Tibial nerve (tissue), 4 donors: ENCODE measurements at places on chromosomes 5 and 9.

DNA sequence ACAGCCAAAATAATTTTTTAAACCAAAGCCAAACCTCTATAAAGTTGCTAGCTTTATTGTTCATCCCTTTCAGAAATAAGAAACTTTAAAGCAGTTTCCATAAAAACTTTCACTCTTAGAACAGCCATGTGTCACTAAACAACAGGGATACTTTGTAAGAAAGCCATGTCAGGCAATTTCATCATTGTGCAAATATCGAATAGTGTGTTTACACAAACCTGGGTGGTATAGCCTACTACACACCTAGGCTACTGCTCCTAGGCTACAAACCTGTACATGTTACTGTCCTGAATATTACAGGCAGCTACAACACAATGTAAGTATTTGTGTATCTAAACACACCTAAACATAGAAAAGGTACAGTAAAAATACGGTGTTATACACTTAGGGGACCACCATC is 59.9 kb downstream of the TLE1 start:
- no peak for DNase-seq

GRCh38 chr9:94677929-94678328 is 38.6 kb upstream of the FBP1 start:
- DNase-seq, result no peak

DNA sequence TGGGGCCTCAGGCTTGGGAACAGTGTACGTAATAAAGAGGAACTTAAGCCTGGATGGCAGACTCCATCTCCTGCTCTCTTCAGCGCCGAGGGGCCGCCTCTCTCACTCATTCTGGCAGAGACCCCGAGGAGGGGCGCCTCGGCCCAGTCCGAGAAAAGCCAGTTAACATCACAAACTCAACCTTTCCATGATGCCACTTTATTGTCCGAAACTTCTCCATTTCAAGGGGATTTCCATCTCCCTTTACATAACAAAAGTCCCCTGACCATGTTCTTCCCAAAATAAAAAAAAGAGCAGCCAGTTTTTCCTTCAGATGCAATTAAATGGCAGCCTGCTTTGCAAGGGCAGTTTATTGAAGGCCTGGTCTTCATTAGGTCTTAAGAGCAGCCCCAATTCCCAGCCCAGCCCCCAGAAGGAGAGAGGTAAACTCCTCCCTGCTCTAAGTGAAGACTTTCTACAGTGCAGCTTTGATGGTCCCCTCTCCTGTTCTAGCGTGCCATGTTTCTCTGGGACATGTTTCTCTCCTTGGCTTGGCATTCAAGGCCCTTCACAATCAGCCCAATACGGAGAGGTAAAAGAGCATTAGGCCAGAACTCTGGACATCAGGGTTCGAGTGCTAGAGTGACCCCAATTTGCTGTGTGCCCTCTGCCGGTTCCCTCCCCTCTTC is 19.5 kb upstream of the RAB14 start:
- no peak for DNase-seq

DNA sequence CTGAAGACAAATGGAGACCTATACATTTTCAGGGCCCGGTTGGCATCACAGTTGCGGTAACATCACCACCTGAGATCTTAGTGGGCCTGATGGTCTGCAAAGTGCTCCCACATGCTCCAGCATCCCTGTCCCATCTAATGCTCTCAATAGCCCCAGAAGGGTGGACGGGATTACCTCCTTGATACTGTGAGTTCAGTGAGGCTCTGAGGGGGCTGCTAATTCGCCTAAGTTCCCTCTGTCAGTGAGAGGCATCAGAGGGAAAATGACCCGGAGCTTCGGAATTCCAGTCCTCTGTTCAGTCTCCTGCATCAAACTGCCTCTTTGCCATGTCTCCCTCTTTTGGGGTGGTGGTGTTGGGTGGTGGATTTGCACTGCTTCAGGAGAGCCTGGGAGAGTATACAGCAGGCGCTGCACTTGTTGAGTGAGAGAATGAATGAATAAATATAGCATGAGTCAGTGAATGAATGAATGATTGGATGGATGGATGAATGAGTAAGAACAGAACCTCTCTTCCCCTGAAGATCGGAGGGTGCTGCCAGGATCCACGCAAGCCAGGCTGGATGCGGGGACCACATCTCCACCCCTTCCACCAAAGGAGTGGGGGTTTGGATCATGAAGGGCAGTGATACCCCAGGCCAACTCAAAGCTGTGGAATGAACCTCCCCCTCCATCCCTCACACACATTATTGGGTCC is 141.0 kb downstream of the GABBR2 start:
- DNase-seq, result no peak

GRCh38 chr5:77936365-77936693 is 160.2 kb upstream of the TBCA start:
- DNase-seq, result no peak

- DNase-seq, result no peak
These were observed 81.3 kb downstream of the OSTF1 start for GRCh38 chr9:75169623-75170022.
